ENCODE measurements at places on chromosomes 1 and 21. TPM values are rescaled to one million over a fixed set of nuclear protein-coding genes. Genes with fewer than 3 reads are reported as not detected.

Gene CFAP45
- total RNA-seq = not detected

Gene TLCD4
- 0.12 TPM for total RNA-seq

Gene DDR2
- total RNA-seq = 0.47 TPM

Gene PLPPR4
- not detected for total RNA-seq

Gene ELAPOR1
- total RNA-seq = 15.4 TPM

GRCh38 chr1:39113109-39113743, 87.1 kb downstream of the NDUFS5 start:
- H3K27ac ChIP-seq = no peak overlapping the region
- no peak for DNase-seq
- no peaks in the 10 kb centered on the region for H3K36me3 ChIP-seq
- H3K4me3 ChIP-seq = no peak overlapping the region
- no peaks in the 10 kb centered on the region for H3K4me1 ChIP-seq

GRCh38 chr1:245752561-245752960, 597.8 kb downstream of the KIF26B start:
- H3K27ac ChIP-seq = no peak overlapping the region
- no peaks in the 10 kb centered on the region for H3K27me3 ChIP-seq
- no peak overlapping the region for H3K4me3 ChIP-seq

- H3K36me3 ChIP-seq = peaks cover 20% of the 10 kb centered on the region
- no peak overlapping the region for H3K27ac ChIP-seq
- H3K27me3 ChIP-seq = no peaks in the 10 kb centered on the region
Measured at GRCh38 chr1:88777604-88778149, 93.6 kb downstream of the PKN2 start.

- no peak for DNase-seq
- H3K27ac ChIP-seq = no peak overlapping the region
- H3K36me3 ChIP-seq = no peaks in the 10 kb centered on the region
- H3K27me3 ChIP-seq = no peaks in the 10 kb centered on the region
Measured at GRCh38 chr1:171948511-171948910, 107.2 kb downstream of the DNM3 start.

GRCh38 chr1:46172321-46172720, 2.6 kb upstream of the TSPAN1 start:
- no peak for DNase-seq
- H3K4me3 ChIP-seq = no peak overlapping the region
- H3K27ac ChIP-seq = no peak overlapping the region
- H3K27me3 ChIP-seq = no peaks in the 10 kb centered on the region
- peaks cover 5% of the 10 kb centered on the region for H3K4me1 ChIP-seq
- no peaks in the 10 kb centered on the region for H3K36me3 ChIP-seq

DNA sequence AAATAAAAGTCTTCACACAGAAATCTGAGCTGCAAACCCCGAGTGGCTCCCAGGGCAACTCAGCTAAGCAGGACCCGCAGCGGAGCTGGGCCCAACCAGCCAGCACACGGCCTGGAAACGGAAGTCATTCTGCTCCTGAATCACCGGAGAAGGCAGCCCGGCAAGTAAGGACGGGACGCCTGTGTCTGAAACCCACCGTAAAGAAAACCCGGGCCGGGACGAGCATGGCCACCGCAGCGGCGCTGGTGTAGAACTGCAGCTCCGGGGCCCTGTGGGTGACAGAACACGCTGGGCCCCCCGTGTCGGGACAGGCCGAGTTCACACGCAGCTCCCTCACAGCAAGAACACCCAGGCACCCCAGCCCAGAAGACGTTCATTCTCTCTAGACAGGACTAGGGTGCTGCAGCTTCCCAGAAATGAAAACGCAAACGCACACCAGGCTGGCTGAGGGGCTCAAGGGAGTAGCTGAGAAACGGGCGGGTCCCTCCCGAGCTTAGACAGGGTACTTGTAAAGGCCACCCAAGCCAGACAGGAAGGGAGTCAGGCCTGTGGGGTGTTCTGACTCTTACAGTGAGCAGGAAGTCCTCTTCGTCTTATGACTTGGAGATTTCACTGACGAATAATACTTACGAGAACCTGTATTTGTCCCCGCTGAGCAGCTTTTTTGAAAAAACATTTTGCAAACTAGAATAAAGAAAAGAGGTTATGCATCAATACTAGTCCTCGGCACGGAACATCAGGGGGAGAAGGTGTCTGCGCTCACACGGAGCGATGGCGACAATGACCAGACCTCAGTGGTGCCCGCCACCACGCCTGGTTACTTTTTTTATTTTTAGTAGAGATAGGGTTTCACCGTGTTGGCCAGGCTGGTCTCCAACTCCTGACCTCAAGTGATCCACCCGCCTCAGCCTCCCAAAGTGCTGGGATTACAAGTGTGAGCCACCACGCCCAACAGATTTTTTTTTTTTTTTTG, 10.9 kb upstream of the CDK11B start:
- peaks cover 3% of the 10 kb centered on the region for H3K4me1 ChIP-seq
- no peak overlapping the region for H3K27ac ChIP-seq
- no peak overlapping the region for H3K4me3 ChIP-seq
- H3K36me3 ChIP-seq = peaks cover 24% of the 10 kb centered on the region
- no peaks in the 10 kb centered on the region for H3K27me3 ChIP-seq
- DNase-seq = no peak

DNA sequence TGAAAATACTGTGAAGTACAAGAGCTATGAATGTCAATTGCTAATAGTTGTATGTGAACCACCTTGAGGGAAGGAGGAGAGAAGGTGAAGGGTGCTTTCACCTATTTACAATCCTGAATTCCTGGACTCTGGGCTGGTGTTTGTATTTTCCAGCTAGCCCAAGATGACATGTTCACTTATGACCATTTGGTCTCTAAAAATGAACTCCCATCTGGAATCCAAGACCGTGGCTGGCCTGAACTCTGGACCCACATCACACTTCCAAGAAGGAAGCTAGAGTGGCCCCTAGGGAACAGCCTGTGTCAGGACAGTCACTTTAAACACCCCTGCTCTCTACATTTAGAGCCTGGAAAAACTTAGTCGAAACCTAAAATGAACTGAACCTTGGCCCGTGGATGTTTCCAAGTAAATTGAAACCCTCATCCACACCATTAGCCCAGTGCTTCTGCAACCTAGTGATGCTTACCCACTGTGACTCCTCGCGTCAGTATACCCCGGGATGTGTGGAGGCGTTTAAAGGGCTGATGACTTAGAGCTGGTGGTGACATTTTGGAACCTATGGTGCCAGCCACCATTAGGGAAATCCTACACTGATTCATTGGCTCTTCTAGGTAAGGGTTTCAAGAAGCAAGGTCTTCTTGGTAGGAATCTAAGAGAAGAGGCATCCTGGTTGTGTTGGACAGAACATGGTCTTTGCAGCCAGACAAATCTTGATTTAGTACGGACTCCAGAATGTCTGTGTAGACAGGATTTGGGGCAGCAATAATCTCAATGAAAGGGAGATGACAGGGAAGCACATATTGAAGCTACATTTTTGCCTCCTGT, 171.5 kb upstream of the IRF2BP2 start:
- H3K27me3 ChIP-seq = peaks cover 31% of the 10 kb centered on the region
- H3K36me3 ChIP-seq = no peaks in the 10 kb centered on the region
- peaks cover 9% of the 10 kb centered on the region for H3K4me1 ChIP-seq
- no peak overlapping the region for H3K4me3 ChIP-seq
- no peak overlapping the region for H3K27ac ChIP-seq

GRCh38 chr1:179264507-179264906, 29.1 kb upstream of the SOAT1 start:
- H3K27me3 ChIP-seq = no peaks in the 10 kb centered on the region
- no peak overlapping the region for H3K27ac ChIP-seq
- DNase-seq = no peak
- no peaks in the 10 kb centered on the region for H3K36me3 ChIP-seq

DNA sequence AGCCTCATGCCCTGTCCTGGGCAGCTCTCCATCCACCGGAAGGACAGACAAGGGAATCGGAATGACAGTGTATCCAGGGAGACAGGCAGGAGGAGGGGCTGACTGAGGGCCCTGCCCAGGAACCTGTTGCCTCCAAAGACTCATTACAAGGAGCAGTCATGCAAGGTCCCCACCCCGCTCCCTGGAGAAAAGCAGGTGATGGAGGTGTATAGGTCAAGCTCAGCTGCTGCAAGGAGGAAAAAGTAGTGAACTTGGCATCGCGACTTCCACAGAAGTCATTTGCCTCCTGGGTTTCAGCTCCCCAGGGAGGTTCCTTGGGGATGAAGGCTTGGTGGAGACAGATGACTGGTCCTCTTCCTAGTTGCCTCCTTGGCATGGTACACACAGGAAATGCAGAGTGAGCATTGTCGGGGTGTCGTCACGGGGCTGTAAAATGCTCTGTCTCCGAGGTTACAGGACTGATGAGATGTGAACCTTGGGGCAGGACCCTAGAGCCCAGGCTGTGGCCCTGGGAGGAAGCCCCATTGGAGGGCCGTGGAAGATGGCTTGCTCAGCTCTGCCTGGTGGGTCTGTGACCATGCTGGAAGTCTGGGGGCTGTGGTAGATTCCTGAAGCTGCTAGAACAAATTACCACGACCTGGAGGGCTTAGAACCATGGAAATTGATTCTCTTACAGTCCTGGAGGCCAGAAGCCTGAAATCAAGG, 219.6 kb upstream of the C1orf174 start:
- H3K27ac ChIP-seq = no peak overlapping the region
- H3K4me1 ChIP-seq = no peaks in the 10 kb centered on the region
- H3K4me3 ChIP-seq = no peak overlapping the region
- no peaks in the 10 kb centered on the region for H3K36me3 ChIP-seq
- no peak for DNase-seq

GRCh38 chr21:33370305-33370704, 32.9 kb upstream of the IFNGR2 start:
- DNase-seq = no peak
- H3K36me3 ChIP-seq = no peaks in the 10 kb centered on the region
- H3K27ac ChIP-seq = no peak overlapping the region
- no peak overlapping the region for H3K4me3 ChIP-seq

DNA sequence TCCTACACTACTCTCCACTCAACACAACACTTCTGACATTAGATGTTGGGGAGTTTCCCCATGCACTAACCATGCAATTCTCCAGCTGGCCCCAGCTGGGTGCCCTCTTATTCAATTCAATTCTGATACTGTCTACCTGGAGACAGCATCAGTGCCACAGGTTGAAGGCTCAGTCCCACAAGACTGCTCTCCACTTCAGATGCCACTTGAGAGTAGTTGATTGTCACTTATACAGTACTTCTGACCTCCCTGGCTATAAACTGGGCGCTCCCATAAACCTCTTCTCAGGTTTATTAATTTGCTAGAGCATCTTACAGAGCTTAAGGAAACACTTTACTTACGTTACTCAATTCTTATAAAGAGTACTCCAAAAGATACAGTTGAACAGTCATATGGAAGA, 442.3 kb downstream of the LRRIQ3 start:
- no peak for DNase-seq
- no peak overlapping the region for H3K4me3 ChIP-seq
- H3K27me3 ChIP-seq = no peaks in the 10 kb centered on the region
- H3K27ac ChIP-seq = no peak overlapping the region
- no peaks in the 10 kb centered on the region for H3K4me1 ChIP-seq
- no peaks in the 10 kb centered on the region for H3K36me3 ChIP-seq

- no peaks in the 10 kb centered on the region for H3K4me1 ChIP-seq
- no peaks in the 10 kb centered on the region for H3K27me3 ChIP-seq
- H3K36me3 ChIP-seq = no peaks in the 10 kb centered on the region
- DNase-seq = no peak
Measured at GRCh38 chr1:119549719-119550132, 42.7 kb downstream of the HSD3B1 start.

DNA sequence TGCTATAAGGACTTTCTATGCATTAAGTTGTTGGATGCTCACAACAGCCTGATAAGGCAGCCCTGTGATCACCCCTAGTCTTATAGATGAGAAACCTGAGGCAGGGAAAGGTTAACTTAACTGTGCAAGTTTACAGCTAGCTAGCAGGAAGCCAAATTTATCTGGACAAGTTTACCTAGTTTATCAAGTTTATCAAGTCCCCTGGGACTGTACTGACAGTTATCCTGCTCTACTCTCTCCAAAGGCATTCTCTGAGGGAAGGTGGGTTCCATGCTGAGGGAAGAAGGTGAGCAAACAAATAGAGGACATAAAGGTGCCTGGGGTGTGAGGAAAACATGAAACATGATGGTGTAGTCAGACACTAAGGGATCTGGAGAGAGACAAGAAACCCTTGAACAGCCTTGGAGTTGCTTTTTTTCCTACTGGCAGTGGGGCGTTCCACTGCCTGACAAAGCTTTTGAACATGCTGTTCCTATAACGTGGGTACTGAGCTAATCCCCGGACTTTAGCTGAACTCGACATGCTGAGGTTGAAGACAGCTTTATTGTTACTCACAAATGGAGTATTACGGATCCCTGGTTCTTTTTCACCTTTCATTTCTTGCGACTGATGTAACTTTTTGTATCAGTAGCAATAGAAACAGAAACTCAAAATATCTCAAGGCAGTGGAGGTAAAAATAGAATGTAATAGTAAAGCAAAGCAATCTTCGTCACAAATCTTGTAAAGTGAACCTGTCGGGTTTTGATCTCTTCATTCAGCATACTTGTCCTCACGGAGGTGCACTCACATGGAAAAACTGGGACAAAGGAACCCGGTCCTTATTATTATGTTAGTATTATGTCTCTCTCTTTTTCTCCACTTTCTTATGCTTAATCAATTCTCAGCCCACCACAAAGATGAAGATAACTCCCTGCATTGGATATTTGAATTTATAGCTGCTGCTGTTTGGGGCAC, 42.4 kb upstream of the ESRRG start:
- H3K4me1 ChIP-seq = no peaks in the 10 kb centered on the region
- no peaks in the 10 kb centered on the region for H3K36me3 ChIP-seq
- no peak overlapping the region for H3K4me3 ChIP-seq
- no peak for DNase-seq
- no peak overlapping the region for H3K27ac ChIP-seq

- H3K36me3 ChIP-seq = no peaks in the 10 kb centered on the region
- no peak overlapping the region for H3K27ac ChIP-seq
Measured at GRCh38 chr1:170927955-170928840, 7.1 kb upstream of the MROH9 start.

DNA sequence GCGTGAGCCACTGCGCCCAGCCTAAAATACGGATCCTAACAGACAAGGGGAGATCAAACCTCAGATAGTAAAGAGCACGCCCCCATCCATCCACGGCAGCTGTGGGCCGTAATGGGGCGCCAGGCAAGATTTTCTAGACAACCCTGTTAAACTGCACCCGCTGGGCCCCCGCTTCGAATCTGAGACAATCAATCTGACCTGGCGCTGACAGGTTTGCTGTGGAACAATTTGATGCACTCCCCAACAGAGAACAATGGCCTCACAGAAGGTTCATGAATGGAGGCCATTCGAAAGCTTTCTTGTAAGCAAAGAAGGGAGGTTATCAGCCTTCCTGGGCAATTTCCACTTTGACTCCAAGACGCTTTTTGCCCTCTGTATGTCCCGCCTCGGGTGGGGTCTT, 30.5 kb downstream of the CLSTN1 start:
- H3K27ac ChIP-seq = no peak overlapping the region
- peaks cover 22% of the 10 kb centered on the region for H3K4me1 ChIP-seq
- H3K27me3 ChIP-seq = no peaks in the 10 kb centered on the region
- DNase-seq = no peak
